AG04449 (cell line): ENCODE measurements at places on chromosomes 5 and 9.

DNA sequence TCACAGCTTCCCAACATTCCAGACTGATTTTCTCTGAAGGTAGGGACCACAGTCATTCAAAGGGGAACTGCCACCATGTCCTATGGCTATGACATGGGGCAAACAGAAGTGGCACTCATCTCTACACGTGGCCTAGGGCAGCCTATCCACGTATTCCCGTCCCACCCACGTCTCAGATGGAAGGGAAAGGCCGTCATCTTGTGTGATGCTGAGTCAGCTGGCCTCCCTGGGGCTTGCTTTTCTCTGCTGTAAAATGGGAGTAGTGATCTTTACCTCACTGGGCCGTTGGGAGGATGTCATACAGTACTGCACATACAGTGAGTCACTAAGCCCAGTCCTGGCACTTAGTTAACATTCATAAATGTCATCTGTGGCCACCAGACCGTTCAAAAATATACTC, 72.3 kb downstream of the RAPGEF1 start:
- no peak for DNase-seq

DNA sequence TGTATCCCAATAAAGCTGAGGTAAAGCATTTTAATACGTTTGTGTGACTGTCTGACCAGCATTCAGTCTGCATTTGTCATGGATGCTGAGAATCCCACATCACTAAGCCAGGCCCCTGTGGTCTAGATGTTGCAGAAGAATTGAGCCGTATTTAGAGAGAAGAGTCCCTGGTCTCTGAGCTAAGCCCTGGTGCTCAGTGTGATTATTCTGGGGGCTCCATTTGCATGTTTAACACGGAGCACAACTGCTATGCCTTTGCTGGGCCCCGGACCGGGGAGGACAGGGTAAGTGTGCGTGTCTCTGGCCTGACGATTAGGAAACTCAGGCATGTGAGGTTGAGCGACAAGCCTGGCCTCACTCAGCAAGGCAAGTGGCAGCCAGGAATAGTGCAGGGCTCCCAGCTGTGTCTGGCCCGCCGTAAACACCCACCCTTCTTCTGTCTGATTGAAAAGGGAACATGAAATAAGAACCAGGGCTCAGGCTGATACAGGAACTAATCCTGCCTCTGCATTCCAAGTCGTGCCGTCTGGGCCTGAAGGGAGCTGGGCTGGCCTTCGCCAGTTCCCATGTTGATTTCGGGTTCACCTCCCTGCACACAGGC, 22.3 kb downstream of the FAM78A start:
- no peak for DNase-seq

- no peak for DNase-seq
Measured at GRCh38 chr5:68738841-68739240, 355.0 kb upstream of the SLC30A5 start.

GRCh38 chr9:70352802-70353201, 61.7 kb downstream of the KLF9 start:
- no peak for DNase-seq

GRCh38 chr5:173885475-173886010, 2.6 kb upstream of the CPEB4 start:
- DNase-seq, result no peak

DNA sequence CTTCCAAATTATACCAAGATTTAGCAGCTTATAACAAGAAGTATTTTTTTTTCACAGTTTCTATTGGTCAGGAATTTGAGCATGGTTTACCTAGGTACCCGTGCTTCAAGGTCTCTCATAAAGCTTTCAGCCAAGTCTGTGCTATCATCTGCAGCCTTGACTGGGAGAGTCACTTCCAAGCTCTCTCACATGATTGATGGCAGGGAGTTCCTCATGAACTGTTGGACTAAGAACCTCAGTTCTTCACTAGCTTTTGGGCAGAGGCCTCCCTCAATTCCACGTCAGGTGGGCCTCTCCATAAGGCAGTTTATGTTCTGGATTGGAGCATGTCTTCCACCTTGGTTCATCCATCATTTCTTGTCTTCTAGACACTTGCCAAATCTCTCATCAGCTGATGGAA, 39.9 kb upstream of the APC start:
- no peak for DNase-seq

- DNase-seq, result peak; percentile 16
Measured at GRCh38 chr5:150208187-150209098, 18.6 kb downstream of the SLC6A7 start.

DNA sequence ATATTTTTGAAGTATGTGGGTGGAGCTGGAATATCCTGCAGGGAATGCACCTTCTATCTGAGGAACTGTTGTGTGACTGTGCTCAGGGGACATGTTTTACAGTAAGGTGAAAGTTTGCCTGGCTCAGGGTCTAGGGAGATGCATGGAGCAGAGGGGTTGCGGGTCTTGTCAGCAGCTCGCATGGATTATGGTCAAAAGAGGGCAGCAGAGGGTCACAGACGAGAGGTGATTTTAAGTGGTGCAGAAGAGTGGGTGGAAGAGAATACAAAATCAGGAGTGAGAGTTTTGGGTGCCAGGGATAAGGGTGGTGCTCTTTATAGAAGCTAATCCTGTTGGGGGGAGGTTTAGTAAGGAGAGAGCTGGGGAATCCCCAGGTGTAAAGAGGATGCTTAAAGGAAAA, 53.5 kb upstream of the GRIN3A start:
- DNase-seq, result no peak

- DNase-seq, result no peak
Measured at GRCh38 chr9:113005777-113006176, 6.2 kb downstream of the ZNF883 start.

GRCh38 chr5:30736669-30737068, 456.8 kb upstream of the CDH6 start:
- DNase-seq, result no peak

DNA sequence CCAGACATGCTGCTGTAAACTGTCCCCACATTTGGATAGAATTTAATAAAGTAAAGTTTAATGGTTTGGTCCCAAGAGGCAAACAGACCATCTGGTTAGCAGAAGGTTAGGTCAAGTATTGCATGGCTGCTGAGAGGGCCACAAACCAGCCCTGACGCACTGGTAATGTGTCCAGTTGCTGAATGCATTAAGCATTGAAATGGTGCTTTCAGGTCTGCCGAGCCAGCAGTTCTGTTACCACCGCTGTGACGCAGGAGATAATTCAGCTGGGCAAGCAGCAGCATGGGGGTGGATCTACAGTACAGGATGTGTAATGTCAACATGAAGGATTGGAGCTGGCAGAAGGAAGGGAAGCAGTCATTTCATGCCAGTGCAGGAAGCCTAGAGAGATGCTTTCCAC, 16.0 kb downstream of the ZNF462 start:
- peak; percentile 65 for DNase-seq

DNA sequence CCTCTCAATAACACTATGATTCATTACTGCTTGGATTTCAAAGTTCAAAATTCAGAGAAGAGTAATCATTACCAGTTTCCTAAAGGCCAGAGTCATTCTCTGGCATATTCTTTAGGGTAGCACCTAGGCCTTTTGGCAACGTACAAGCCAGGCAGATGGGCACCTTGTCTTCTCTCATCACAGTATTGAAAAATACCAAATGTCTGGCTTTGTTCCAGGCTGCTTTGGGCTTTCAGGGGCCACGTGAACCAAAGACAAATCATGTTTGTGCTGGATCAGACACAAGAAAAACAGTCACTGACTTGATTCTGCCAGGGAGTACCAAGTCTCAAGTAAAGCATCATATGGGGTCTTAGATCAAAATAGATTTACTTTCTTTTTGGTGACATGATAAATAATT, 15.5 kb downstream of the MEGF9 start:
- no peak for DNase-seq

DNA sequence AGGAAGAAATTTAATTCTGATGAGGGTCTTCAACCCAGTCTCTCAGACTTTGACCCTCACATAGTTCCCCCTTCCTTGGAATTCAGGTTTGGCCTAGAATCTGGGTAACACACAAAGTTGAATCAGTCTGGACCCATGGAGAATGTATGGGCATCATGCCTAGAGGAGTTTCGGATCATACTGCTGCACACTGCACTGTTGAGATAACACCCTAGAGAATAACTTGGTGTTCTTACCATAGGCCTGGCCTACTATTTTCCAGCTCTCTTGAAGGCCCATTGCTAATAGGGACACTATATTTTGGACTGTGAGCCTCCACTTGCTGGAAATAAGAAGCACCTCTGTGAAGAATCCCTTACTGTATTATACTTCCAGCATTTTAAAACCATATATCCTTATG, 413.5 kb downstream of the PLK2 start:
- DNase-seq, result no peak

- DNase-seq, result no peak
Measured at GRCh38 chr9:21154018-21154608, 12.3 kb downstream of the IFNA21 start.

- no peak for DNase-seq
Measured at GRCh38 chr5:134114886-134115805, 665 bp downstream of the TCF7 start.

- DNase-seq, result no peak
Measured at GRCh38 chr5:160287378-160288051, 24.8 kb downstream of the CCNJL start.

DNA sequence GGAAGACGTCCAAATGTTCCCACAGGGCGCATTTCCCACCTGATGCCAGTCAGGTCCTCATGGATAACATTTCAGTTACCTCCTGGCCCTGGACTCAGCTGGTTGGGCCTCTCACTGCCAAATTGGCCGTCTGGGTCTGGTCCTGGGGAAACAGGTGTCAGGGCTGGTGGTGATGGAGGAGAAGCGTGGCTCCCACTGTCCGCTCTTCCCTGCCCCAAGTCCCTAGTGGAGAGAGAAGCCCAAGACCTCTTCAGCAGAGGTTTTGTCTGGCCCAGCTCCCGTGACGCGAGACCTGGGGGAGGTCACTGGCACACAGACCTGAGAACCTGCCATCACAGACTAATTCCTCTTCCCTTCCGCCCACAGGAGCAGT, 27.8 kb upstream of the PRDM12 start:
- DNase-seq, result no peak

- no peak for DNase-seq
Measured at GRCh38 chr9:2662496-2662895, 40.9 kb downstream of the VLDLR start.
